ENCODE measurements at places on chromosomes 6 and 20. TPM values are rescaled to one million over a fixed set of nuclear protein-coding genes. Genes with fewer than 3 reads are reported as not detected.

GRCh38 chr6:43628393-43629103 lies 516 bp downstream of the GTPBP2 start:
- H3K4me1 ChIP-seq: peaks cover 23% of the 10 kb centered on the region
- H3K36me3 ChIP-seq: peaks cover 29% of the 10 kb centered on the region
- DNase-seq: peak; percentile 74
- no peaks in the 10 kb centered on the region for H3K27me3 ChIP-seq

Gene PPP1R3G
- 0.14 TPM for total RNA-seq

DNA sequence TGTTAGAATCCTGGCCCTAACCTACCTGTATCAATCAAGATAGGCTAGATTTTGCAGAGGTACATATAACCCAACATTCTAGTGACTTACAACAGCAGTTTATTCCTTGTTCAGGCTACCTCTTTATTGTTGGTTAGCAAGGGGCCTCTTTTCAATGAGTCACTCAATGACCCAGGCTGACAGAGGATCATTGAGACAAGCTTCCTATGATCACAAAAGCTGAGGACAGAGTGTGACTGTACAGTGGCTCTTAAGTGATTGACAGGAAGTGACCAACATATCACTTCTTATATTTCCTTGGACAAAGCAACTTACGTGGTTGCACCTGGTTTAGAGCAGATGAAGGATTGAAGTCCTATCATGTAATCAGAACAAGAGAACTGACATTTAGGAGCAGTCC lies 740.9 kb downstream of the FRK start:
- DNase-seq: no peak
- no peak overlapping the region for H3K27ac ChIP-seq
- no peak overlapping the region for H3K4me3 ChIP-seq
- no peaks in the 10 kb centered on the region for H3K36me3 ChIP-seq
- H3K4me1 ChIP-seq: no peaks in the 10 kb centered on the region

Gene RHAG
- not detected for total RNA-seq

GRCh38 chr6:89932245-89932802 lies 38.1 kb downstream of the GJA10 start:
- H3K36me3 ChIP-seq: peaks cover 87% of the 10 kb centered on the region
- no peak for DNase-seq
- no peak overlapping the region for H3K4me3 ChIP-seq
- H3K27ac ChIP-seq: no peak overlapping the region
- H3K4me1 ChIP-seq: peaks cover 44% of the 10 kb centered on the region

DNA sequence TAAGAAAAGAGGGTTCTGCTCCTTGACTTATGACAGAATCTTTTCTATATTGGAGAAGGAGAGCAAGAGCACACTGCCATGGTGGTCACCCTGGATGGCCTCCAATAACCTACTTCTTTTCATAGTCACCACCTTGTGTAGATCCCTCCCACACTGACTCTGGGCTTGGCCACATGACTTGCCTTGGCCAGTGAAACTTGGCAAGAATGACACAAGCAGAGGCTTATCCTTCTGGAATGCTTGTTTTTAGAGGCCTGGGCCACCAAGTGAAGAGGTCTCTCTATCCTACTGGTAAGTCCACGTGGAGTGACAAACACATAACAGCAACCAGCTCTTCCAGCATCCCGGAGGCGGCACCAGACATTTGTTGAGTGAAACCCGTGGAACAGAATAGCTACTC lies 349.4 kb upstream of the JARID2 start:
- H3K4me1 ChIP-seq: peaks cover 6% of the 10 kb centered on the region
- no peak overlapping the region for H3K4me3 ChIP-seq
- no peaks in the 10 kb centered on the region for H3K36me3 ChIP-seq
- H3K27ac ChIP-seq: no peak overlapping the region
- DNase-seq: no peak

DNA sequence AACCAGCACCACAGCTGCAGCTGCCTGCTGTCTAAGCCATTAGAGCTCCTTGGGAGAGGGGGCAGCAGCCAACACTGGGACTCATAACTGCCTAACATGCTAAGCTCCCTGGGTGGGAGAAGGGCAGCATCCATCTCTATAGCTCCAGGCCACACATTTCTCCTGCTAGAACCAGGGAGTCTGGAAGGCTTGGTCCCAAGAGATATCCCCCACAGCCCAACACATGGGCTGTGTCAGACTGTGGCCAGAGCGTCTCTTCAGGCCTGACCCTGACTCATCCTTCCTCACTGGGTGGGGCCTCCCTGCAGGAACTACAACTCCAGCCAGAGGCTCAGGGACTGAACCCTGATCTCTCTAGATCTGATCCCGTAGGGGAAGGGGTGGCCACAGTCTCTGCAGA lies 411.1 kb downstream of the HDGFL1 start:
- H3K27me3 ChIP-seq: no peaks in the 10 kb centered on the region
- no peak for DNase-seq
- H3K27ac ChIP-seq: no peak overlapping the region
- H3K4me3 ChIP-seq: no peak overlapping the region

GRCh38 chr6:137093183-137094069 lies 48.7 kb upstream of the IL20RA start:
- DNase-seq: no peak
- peaks cover 3% of the 10 kb centered on the region for H3K27me3 ChIP-seq
- H3K27ac ChIP-seq: no peak overlapping the region
- H3K36me3 ChIP-seq: no peaks in the 10 kb centered on the region
- H3K4me3 ChIP-seq: no peak overlapping the region

DNA sequence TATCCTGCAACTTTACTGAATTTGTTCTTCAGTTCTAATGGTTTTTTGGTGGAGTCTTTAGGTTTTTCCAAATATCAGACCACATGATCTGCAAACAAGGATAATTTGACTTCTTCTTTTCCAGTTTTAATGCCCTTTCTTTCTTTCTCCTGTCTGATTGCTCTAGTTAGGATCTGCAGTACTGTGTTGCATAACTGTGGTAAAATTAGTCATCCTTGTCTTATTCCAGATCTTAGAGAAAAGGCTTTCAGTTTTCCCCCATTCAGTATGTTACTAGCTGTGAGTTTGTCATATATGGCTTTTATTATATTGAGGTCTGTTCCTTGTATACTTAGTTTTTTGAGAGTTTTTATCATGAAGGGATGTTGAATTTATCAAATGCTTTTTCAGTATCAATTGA lies 4.3 kb downstream of the MICA start:
- H3K36me3 ChIP-seq: peaks cover 14% of the 10 kb centered on the region
- H3K4me3 ChIP-seq: no peak overlapping the region
- no peak for DNase-seq
- peaks cover 47% of the 10 kb centered on the region for H3K4me1 ChIP-seq
- H3K27me3 ChIP-seq: no peaks in the 10 kb centered on the region

GRCh38 chr6:68777956-68778355 lies 142.9 kb downstream of the ADGRB3 start:
- no peak overlapping the region for H3K4me3 ChIP-seq
- no peak for DNase-seq
- H3K27me3 ChIP-seq: no peaks in the 10 kb centered on the region

Gene SMPDL3A
- 0.14 TPM for total RNA-seq

- peak overlapping the region; percentile 93 for H3K4me3 ChIP-seq
- peaks cover 7% of the 10 kb centered on the region for H3K36me3 ChIP-seq
- peaks cover 26% of the 10 kb centered on the region for H3K4me1 ChIP-seq
These were observed 40.1 kb downstream of the OR2B2 start for GRCh38 chr6:27871924-27872638.

Gene UBE2C
- 151 TPM for total RNA-seq

- H3K27me3 ChIP-seq: no peaks in the 10 kb centered on the region
- H3K27ac ChIP-seq: no peak overlapping the region
- no peaks in the 10 kb centered on the region for H3K4me1 ChIP-seq
- H3K4me3 ChIP-seq: no peak overlapping the region
These were observed 223.4 kb downstream of the FOXC1 start for GRCh38 chr6:1832844-1833787.

- DNase-seq: peak; percentile 35
- peaks cover 2% of the 10 kb centered on the region for H3K36me3 ChIP-seq
- no peak overlapping the region for H3K4me3 ChIP-seq
- no peaks in the 10 kb centered on the region for H3K27me3 ChIP-seq
These were observed 91.1 kb upstream of the BTN3A2 start for GRCh38 chr6:26273673-26274588.

GRCh38 chr20:13898012-13898612 lies 92.3 kb downstream of the SEL1L2 start:
- H3K27ac ChIP-seq: no peak overlapping the region
- no peaks in the 10 kb centered on the region for H3K36me3 ChIP-seq
- H3K4me1 ChIP-seq: no peaks in the 10 kb centered on the region
- no peaks in the 10 kb centered on the region for H3K27me3 ChIP-seq

Gene MKKS
- 6.9 TPM for total RNA-seq

DNA sequence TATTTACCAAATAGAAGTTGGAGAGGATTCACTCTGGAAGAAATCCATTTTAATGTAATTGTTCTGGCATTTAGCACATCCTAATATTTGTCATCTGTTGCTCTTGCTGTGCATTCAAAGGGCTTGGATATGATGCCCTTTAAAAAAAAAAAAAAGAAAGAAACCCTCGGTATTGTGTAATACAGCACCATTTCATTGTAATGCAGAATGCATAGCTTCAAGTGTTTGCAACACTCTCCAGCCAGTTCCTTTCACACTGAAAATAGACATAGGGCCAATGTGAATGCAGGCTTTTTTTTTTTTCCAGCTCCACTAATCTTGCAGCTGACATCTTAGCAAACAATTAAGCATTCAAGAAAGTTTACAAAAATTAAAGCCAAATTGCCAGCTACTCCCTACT lies 197.4 kb upstream of the POU3F2 start:
- no peaks in the 10 kb centered on the region for H3K36me3 ChIP-seq
- H3K27me3 ChIP-seq: peaks cover 2% of the 10 kb centered on the region
- DNase-seq: no peak
- H3K4me3 ChIP-seq: no peak overlapping the region
- H3K4me1 ChIP-seq: no peaks in the 10 kb centered on the region

Gene POFUT1
- total RNA-seq: 46.2 TPM

GRCh38 chr6:160973311-160974250 lies 18.0 kb upstream of the MAP3K4 start:
- H3K27ac ChIP-seq: no peak overlapping the region
- H3K36me3 ChIP-seq: no peaks in the 10 kb centered on the region
- H3K27me3 ChIP-seq: peaks cover 9% of the 10 kb centered on the region

DNA sequence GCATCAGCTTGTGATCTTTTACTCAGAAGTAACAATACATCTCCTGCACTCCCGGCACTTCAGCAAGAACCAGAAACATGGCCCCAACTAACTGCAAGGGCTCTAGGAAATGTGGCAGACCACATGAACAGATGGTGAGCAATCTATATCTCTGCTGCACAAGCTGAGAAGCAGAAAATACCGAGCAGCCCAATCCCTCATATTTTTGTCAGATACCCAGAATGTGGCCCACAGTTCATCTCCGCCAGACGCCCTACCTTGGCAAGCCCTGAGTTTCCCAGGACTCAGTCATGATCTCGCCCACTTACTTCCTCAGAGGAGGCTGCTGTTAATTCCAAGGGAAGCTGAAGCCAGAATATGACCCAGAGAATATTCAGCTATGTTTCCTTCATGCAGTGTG lies 63.1 kb upstream of the PHACTR1 start:
- H3K27me3 ChIP-seq: no peaks in the 10 kb centered on the region
- DNase-seq: no peak
- no peak overlapping the region for H3K4me3 ChIP-seq
- no peaks in the 10 kb centered on the region for H3K36me3 ChIP-seq
- no peak overlapping the region for H3K27ac ChIP-seq

- no peak overlapping the region for H3K27ac ChIP-seq
- no peaks in the 10 kb centered on the region for H3K4me1 ChIP-seq
- no peak for DNase-seq
- peaks cover 4% of the 10 kb centered on the region for H3K27me3 ChIP-seq
- no peaks in the 10 kb centered on the region for H3K36me3 ChIP-seq
These were observed 100.2 kb upstream of the CDYL start for GRCh38 chr6:4676016-4676415.

DNA sequence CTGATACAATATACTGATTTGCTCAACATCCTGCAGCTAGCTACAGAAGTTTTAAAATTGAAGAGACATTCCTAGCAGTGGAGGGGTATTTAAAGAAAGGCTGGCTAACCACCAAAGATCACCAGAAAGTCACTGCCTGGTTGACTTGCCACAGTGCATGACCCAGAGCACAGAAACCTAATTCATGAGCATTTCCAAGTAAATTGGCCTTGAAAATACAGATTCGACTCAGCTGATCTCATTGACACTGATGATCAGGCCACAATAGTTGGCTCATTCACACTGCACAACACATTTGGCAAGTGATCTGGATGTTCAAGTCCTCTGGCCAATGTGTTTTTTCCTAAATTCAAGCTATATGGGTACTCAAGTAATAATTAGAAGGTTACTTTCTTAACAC lies 13.3 kb upstream of the TDRD6 start:
- no peak overlapping the region for H3K4me3 ChIP-seq
- no peak overlapping the region for H3K27ac ChIP-seq
- no peak for DNase-seq
- H3K27me3 ChIP-seq: peaks cover 3% of the 10 kb centered on the region

DNA sequence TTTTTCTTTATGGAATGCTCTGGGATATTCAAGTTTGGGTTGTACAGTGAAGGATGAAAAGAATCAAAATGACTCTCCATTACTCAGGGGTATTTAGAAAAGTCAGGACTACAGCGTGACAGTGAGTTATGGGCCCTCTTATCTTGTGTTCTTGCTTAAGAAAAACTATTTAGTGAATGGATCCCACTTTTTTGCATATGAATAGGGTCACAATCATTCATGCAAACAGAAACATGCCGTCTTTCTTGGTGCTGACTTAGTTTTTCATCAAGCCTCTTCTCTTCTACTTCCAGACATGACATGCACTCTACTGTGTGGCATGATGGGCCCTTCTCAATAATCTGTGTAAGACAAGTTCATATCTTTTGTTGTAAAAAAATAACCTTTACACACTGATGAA lies 488.4 kb upstream of the MMS22L start:
- no peaks in the 10 kb centered on the region for H3K27me3 ChIP-seq
- no peak overlapping the region for H3K4me3 ChIP-seq

Gene TCF15
- total RNA-seq: 0.23 TPM
